ENCODE measurements at places on chromosomes 4 and X.
A peak's percentile ranks its signal among the peaks of the same experiment; 100 is the strongest.

- no peak for DNase-seq
Observed at GRCh38 chr4:150005537-150005936, 72.7 kb upstream of the DCLK2 start.

DNA sequence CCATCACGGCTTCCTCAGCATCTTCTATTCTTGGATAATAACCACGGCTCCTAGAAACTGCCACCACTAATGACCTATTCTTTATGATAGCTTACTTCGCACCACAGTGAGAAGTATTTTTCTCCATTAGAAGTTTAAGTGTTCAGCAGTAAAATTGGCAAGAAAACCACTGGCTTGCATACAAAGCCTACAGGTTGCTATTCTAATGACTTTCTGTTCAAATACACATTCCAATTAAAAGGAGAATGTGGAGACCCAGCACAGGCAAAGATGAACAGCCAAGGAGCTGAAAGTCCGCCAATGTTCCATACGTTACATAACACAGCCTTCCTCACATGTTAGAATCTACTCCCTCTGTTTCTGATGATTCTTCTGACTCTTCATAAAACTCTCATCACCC lies 875.0 kb upstream of the PRKX start:
- no peak for DNase-seq

GRCh38 chrX:115958687-115959359 lies 211.7 kb upstream of the AGTR2 start:
- DNase-seq: peak; percentile 23

- DNase-seq: peak; percentile 6
Observed at GRCh38 chr4:101232074-101232776, 115.1 kb downstream of the PPP3CA start.

DNA sequence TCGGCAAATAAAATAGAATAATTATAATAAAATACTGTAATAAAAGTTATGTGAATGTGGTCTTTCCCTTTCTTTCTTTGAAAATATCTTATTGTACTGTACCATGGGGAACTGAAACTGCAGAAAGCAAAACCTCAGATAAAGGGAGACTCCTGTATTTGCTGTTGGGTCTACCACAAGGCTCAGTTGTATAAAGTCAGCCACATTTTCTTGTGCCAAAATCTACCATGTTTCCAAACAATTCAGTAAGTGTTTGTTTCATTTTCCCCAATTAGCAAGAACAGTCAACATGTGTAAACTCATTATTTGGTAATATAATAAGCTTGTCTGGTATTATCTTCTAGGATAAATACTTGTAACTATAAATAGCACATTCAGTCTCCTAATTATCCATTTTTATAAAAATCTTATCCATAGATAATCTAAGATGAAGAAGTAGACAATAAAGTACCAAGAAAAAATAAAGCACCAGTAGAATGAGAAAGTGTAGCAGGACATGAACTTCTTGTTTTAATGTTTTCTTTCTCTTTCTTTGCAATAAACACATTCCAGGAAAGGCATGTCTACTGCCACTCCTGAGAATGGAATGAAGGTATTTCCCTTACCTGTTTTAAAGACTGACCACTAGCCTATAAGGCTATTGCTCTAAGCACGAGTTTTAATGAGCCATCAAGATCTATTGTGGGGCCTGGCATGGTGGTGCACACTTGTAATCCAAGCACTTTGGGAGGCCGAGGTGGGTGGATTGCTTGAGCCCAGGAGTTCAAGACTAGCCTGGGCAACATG lies 15.0 kb upstream of the OTUD4 start:
- DNase-seq: no peak

GRCh38 chr4:167234316-167234881 lies at the start of gene SPOCK3:
Gene SPOCK3 (minus strand): TSS chr4:167234494.
- DNase-seq: no peak

GRCh38 chr4:153189016-153189801 lies 15.0 kb upstream of the TRIM2 start:
- no peak for DNase-seq

- DNase-seq: no peak
Observed at GRCh38 chrX:40006106-40007017, 91.4 kb downstream of the BCOR start.

DNA sequence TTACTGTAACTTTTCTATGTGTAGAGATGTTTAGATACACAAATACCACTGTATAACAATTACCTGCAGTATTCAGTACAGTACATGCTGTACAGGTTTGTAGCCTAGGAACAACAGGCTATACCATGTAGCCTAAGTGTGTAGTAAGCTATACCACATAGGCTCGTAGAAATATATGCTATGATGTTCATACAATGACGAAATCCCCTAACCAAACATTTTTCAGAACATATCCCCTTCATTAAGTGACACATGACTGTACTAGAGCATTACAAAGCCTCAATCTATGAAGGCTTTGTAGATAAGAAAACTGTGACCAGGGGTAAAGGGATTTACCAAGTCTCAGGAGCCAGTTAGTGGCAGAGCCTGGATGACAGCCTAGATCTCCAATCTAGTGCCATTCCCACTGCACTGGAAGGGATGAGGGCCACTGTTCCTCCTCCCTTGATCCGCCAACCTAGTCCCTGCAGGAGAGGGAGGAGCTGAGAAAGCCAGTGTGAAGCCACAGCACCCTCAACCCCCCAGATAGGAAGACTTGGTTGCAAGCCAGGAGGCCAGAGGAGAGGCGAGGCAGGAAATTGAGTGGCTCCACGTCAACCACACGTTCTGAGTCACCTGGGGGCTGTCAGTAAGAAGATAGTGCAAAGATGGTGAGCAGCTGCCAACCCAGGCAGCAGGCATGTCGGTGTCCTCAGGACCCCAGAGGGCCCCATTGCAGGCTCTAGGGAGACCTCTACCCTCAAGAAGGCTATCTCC lies 227.7 kb downstream of the BCOR start:
- no peak for DNase-seq

- no peak for DNase-seq
Observed at GRCh38 chr4:134078230-134078914, 123.2 kb downstream of the PABPC4L start.

DNA sequence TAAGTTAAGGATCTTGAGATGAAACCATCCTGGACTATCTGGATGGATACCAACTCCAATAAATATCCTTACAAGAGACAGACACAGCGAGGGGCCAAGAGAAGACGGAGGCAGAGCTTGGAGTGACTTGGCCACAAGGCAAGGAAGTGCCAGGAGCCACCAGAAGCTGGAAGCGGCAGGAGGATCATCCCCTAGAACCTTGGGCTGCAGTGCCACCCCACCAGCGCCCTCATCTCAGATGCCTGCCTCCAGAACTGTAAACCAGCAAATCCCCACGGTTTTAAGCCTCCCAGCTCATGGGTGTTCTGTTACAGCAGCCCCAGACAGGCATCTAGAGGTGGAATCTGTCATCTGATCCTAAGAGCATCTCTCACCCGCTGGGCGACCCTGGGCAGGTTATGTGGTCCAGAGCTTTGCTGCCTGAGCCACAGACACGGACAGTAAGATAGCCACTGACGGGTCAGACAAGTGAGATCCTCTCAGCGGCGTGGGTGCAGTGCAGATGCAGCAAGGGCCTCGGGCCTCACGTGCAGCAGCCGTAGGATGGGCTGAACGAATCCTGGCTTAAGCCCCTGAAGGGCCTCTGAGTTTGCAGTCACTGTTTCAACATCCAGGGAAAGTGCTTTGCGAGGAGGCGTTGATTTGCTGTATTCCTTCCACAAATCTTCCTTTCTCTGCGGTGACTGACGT lies 25.1 kb upstream of the MXD4 start:
- peak; percentile 65 for DNase-seq

- DNase-seq: no peak
Observed at GRCh38 chrX:154366666-154367055, 7.8 kb downstream of the FLNA start.

DNA sequence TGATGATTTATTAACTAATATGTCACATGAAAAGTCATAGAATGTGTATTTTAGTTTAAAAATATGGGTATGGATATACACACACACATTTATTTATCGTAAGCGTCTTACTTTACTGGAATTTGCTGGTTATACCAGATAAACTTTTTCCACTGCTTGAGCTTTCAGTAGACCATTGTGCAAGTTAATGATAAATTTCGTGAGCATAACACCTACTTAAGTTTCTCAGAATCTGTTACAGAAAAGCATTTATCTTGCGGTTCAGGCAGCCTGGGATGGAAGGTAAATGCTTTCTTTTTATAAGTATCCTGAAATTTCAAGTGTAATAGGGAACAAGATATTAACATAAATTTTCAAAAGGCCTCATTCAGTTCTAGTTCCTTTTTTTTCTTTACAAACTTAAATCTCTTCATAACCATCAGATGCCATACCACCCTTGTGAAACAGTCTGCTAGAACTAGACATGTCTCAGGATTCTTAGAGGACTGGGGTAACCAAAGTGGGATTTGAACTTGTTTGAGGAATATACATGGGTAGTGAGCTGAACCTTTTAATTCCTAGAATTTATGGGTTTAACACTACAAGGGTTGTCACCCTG lies 27.7 kb downstream of the ATP7A start:
- DNase-seq: no peak

DNA sequence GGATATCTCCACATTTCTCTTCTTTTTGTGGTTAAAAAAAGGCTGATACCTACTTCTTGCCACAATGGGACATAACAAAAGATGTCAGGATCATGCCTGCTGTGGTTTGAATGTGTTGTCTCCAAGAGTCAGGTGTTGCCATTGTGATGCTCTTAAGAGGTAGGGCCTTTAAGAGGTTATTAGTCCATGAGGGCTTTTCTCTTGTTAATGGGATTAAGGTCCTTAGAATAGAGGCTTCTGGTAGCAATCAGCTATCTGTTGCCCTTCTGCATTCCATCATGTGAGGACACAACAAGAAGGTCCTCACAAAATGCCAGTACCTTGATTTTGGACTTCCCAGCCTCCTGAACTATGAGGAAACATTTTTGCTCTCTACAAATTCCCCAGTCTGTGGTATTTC lies 191.4 kb downstream of the GBA3 start:
- no peak for DNase-seq

DNA sequence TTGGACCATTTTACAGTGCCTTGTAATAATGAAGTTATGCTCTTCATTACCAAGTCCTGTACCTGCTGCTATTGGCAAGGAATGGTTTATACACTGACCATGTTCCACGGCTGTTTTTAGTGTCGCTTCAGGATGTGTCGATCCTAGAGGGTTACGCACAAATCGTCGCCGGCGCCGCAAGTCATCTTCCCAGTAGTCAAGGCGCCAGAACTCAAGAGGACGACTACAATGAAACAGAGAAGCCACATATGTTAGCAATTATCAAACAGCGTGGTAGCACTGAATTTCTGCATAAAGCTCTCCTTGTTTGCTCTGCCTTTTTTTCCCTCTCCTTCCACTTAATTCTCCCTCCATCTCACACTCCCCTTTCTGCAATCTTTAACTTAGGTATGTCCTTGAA lies 17.0 kb downstream of the MAB21L2 start:
- no peak for DNase-seq

GRCh38 chrX:68387776-68388175 lies 45.5 kb downstream of the OPHN1 start:
- no peak for DNase-seq

GRCh38 chrX:118383120-118383519 lies 37.2 kb downstream of the WDR44 start:
- DNase-seq: no peak

GRCh38 chr4:87038837-87039615 lies 104.2 kb downstream of the AFF1 start:
- peak; percentile 55 for DNase-seq

DNA sequence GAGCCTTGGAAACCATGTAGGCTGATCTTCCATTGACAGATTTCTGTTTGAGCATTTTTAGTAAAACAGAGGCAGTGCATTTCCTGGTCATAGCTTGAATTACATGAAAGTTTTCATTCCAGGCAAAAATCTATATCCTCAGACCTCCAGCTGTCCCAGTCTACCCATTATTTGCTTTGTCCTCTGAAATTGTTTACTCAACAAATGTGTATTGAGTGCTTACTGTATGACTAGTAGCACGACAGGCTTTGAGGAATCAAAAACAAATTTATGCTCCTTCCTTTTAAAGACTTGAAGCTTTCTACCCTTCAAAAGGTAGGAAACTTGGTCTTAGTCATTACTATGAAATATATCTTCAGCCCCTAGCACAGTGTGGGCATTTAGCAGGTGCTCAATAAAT lies 307.9 kb upstream of the IGFBP7 start:
- no peak for DNase-seq

- no peak for DNase-seq
Observed at GRCh38 chrX:31545191-31545590, 473.4 kb upstream of the FTHL17 start.

DNA sequence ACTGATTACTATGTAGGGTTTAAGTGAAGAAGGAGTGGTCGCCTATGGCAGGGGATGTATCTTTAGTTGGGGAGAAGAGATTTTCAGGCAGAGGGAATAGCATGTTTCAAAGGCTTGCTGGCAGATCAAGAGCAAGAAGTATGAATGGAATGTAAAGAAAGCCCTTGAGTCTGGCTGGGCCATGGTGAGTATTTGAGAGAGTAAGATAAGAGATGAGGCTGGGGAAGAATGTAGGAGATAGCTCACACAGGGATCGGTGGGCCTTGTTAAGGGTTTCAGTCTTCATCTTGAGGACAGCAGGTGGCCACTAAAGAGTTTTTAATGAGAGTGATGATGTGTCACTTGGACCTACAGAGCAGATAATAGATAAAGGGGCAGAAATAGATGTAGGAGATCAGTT lies 319.1 kb upstream of the RPS6KA3 start:
- DNase-seq: no peak

Data from NCI-H2171 treated with DMSO at 0.1 percent for 48 hours (cell line).